ENCODE measurements at places on chromosomes 13 and 19.
A peak's percentile ranks its signal among the peaks of the same experiment; 100 is the strongest.

DNA sequence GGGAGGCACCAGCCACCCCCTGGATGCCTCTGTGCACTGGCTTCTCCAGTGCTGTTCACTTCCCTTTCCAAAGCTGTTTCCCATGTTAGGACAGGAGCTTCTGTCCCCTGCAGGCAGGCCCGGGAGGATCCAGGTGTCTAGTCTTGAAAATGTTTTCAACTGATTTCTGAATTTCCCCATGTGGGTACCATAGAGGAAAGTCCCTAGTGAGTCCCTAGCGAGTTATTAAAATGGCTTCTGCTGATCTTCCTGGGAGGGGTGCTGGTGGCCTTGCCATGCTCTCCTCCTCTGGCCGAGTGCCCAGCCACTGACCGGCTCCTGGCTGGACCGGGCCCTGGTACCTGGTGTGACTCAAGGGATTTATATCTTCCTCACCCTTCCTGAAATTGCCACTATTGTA lies 5.2 kb upstream of the ANKRD10 start:
- no peak for DNase-seq

- no peak for DNase-seq
Observed at GRCh38 chr19:14160017-14160703, 23.8 kb upstream of the ASF1B start.

DNA sequence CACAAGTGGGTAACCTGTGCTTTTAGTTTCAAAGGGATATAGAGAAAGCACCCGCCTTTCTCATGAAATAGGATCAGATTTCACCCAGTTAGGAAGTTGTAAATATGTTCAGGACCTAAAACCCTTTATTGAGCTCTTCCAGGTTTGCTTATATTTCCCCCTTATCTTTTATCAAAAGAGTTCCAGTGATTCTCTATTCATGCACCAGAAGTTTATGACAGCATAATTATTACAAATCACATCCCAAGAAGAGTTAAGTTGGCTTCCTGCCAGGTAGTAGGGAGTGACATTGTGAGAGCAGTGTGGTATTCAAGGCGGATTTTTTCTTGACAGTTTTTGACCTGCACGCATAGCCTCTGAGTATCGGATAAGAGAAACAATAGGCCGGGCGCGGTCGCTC lies 190.3 kb downstream of the STK24 start:
- DNase-seq = no peak

- DNase-seq = peak; percentile 34
Observed at GRCh38 chr19:12202250-12202649, 39.4 kb downstream of the ZNF136 start.

DNA sequence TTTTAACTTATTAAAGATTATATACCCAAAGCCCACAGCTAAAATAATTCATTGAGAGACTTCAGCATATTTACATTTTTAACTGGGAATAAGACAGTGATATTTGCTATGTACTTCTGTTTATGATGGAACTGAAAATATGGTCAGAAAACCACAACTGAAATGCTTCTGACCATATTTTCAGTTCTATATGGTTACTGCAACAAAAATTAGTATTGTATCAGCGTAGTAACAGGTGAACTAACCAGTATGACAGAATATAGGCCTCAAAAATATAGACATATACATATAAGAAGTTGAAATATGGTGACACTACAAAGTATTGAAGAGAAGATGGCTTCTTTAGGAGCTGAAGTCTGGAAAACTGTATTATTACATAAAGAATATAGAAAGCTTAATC lies 857.4 kb downstream of the OLFM4 start:
- DNase-seq = no peak

- DNase-seq = no peak
Observed at GRCh38 chr13:55245005-55245644, 1895.6 kb upstream of the PRR20A start.

DNA sequence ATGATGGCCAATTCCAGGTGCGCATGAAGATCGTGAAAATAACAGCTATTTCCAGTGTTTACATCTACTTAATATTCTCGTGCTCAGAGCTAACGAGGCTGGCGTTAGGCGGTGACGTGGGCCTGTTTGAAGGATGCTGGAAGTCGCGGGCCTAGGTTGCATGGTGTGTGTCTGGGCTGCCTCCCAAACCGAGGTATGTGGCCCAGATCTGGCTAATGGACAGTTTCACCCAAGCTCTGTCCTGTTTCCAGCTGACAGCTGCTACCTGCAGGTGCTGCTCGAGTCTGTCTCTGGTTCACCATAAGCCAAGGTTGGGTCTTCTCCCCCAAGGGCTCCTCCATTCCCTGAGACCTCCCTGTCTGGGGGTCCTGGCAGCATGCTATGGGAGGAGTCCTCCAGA lies 40.5 kb upstream of the KCTD15 start:
- no peak for DNase-seq

DNA sequence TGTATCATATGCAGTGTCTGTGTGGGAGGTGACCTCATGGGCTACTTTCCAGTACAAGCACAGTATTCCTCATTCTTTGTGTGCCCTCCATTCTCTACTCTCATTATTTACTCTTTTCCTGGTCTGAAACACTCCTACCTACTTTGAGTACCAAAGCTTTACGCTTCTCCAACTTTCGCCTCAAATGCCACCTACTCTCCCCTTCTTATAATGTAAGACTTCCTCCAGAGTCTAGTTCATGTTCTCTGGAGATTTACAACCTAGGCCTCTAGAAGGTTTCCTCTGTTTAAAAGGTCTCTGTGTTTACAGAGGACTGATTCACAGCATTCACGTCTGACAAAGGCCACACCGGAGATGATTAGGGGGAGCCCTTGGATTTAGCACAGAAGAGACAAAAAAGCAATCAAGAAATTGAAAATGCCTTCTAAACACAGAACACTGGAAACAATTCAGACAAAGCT lies 302.0 kb downstream of the KLF12 start:
- no peak for DNase-seq

GRCh38 chr13:49828453-49828852 lies 36.0 kb upstream of the KPNA3 start:
- DNase-seq = no peak

DNA sequence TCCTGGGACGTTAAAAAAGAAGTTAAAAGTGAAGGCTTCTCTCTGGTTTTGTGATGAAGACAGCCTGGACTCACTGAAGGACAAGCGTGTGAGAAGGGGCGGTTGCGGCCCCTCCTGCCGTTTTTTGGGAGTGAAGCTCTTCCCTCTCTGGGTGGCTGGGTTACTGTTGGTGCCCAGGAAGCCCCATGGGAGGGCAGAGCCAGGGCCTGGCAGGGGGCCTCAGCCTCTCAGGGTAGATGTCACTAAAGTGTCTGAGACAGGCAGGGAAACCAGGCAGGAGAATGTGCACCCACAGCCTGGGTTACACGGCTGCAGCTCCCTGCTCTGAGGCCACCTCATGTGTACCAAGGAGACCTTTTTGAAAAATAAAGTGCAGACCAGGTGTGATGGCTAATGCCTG lies 1.5 kb upstream of the WDR88 start:
- no peak for DNase-seq

DNA sequence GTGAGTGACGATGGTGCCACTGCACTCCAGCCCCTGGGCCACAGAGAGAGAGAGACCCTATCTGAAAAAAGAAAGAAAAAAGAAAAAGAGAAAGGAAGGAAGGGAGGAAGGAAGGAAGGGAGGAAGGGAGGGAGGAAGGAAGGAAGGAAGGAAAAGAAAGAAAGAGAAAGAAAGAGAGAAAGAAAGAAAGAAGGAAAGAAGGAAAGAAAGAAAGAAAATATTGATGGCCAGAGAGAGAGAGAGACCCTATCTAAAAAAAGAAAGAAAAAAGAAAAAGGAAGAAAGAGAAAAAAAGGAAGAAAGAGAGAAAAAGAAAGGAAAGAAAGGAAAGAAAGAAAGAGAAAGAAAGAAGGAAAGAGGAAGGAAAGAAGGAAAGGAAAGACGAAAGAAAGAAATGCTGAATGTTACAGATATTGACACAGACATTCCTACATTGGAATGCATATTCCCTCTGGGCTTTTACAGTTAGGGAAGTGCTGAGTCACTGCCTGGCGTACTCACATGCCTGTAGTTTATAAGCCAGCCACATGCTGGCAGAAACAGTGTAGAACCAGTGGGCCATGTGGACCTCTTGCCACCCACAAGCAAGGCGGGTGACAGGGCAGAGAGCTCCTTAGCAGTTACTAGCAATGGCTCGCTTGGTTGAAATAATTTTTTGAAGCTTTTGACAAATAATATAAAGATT lies 34.6 kb upstream of the SLC46A3 start:
- no peak for DNase-seq

GRCh38 chr19:8501981-8502380 lies 459 bp downstream of the PRAM1 start:
- no peak for DNase-seq

DNA sequence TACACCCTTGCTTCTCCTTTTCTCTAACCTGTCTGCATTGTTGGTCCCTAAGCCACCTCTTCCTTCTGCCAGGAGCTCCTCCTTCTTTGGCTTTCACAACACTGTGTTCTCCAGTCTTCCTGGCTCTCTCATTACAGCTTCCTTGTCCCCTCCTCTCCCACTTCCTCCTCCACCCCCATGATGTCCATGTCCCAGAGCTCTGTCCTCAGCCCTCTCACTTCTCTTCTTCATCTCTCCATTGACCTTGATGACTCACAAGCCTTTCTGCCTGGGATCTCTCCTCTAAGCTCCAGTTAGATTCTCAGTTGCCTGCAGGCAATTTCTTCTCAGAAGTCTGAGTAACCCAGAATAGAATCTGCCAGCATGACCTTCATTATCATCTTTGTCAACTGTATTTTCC lies 100.3 kb upstream of the WASF3 start:
- no peak for DNase-seq

- no peak for DNase-seq
Observed at GRCh38 chr13:58633226-58633625, 1001.7 kb downstream of the PCDH17 start.

GRCh38 chr13:73954808-73955207 lies 179.4 kb downstream of the KLF12 start:
- no peak for DNase-seq

DNA sequence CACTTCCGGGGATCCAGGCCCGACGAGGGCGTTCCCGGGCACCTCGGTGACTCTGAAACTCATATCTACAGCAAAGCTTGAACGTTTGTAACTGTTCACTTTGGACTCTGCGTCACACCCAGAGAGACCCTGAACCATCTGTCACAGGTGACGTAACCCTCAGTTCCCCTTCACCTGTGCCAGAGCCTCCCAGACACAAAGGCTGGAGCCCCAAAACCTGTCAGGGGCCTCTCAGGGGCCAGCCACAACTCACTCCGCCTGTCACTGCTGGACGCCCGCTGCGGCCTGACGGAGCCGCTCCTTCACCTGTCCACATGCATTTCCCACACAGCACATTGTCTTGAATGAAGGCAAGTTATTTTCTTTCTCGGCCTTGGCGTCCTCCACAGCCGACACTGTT lies 8.0 kb downstream of the RASA3 start:
- no peak for DNase-seq

DNA sequence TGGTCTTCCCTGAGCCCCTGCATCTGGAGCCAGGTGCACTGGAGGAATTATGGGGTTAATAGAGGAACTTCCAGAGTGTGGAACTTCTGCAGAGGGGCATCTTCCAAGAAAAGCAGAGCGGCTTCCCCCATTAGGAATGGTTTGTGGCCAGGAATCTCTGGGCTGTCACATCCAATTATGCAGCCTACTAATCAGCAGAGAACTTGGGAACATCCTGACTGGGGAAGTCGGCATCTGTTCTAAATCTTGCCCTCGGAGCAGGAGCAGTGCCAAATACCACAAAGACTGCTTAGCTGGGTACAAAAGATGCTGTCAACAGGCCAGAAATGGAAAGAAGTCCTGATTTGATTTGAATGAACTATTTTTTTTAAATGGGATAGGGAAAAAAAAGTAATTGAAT lies 435.1 kb downstream of the ZNF536 start:
- DNase-seq = no peak

DNA sequence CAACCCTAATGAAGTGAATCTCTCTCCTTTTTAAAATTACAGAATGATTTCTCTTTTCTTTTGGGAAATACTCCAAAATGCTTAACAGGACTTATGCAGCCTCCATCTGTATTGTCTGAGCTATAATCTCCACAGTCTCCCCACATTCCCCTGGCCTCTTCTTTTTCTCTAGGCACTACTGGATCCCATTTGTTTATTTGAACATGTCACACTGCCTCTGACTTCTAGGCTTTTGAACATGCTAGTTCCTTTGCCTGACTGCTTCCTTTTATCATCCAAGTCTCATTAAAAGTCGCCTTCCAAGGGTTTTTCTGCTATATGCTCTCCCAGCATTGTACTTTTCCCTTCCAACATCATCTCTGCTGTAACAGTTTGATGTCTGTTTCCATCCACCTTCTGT lies 548.7 kb downstream of the PCDH9 start:
- DNase-seq = no peak

DNA sequence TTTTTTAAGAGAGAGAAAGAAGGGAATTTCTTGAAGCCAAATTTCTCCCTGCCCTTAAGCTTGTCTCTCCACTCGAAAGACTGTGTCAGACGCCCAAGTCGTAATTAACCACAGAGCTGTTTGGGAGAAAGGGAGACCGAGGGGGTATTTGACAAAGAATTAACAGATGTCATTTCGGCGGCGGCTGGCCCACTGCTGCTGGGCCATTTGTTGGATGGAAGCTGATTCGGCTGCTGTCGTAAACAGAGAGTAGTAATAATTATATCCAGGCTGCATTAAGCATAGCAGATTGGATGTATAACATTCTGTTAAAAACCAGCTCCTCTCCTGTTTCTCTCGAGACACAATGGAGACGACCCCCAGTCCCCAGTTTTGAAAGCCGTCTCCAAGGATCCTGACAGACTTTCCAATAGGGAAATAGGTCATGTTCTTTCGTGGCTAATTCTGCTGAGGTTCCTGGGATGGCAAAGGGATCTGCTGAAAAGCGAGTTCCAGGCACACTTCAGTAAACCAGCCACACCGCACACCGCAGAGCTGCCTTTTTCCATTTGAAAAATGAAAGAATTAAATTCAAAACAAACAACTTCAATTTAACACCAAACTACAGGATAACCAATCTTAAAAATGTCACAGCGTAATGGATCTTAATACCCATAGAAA lies 71.5 kb downstream of the KCTD15 start:
- DNase-seq = no peak

DNA sequence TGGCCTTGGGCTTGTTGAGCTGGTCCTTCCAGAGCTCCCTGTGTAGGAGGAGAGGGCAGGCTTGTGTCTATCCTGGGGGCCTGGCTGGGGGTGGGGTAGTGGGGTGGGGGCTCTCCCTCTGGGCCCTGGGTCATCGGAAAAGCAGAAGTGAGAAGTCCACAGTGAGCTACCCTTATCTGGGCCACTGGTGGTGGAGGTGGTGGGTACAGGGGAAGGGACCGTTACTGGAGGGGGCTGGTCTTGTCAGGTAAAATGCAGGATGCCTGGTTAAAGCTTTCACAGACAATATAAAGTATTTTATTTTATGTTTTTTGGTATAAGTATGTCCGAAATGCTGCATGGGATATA lies 342 bp upstream of the SIGLEC10 start:
- no peak for DNase-seq

DNA sequence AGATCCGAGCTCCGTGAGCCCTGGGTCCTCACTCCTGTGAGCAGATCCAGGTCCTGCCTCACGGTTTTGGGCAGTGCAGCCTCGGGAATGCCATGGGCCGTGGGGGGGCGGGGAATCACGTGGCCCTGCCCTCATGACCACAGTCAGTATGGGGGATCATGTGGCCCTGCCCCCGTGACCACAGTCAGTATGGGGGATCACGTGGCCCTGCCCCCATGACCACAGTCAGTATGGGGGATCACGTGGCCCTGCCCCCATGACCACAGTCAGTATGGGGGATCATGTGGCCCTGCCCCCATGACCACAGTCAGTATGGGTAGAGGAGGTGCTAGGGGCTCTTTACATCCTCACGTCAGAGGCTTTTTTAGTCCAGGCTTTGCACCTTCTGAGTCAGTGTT lies 64.3 kb upstream of the F7 start:
- DNase-seq = no peak

Measured in effector memory CD4-positive, alpha-beta T cell (primary cell).